ENCODE measurements at places on chromosomes 7 and 10.

DNA sequence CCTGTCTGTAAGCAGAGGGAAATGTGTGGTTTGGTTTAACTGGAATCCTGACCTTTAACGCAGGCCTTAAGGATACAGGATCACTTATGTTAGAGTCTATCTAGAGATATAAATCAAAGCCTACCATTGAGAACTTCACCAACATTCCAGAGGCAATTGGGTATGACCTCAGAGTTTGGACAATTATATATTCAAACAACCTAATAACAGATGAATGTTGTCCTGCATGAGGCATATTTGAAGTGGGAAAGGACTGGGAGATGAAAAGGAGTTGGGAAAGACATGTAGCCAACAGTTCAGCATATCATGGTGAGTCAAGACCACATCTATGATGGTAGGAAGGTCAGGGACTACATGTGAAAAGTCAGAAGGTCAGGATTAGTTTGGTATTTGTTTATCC, 274.2 kb downstream of the DOCK4 start:
- DNase-seq: no peak

DNA sequence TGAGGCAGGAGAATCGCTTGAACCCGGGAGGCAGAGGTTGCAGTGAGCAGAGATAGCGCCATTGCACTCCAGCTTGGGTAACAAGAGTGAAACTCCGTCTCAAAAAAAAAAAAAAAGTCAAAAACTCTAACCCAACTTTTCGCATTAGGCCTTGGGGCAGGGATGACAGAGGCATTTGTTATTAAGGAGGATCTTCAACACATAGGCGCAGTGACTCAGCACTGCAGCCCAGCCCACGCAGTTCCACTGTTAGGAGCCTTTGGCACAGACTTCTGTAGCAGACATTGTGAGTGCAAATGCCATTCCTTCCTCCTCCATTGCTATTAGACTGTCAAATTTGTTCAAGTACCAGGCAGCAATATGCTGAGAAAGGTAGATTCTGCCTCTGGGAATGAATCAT, 43.1 kb upstream of the KLHL7 start:
- DNase-seq: no peak

GRCh38 chr7:36084485-36085091, 68.5 kb upstream of the EEPD1 start:
- peak; percentile 17 for DNase-seq

DNA sequence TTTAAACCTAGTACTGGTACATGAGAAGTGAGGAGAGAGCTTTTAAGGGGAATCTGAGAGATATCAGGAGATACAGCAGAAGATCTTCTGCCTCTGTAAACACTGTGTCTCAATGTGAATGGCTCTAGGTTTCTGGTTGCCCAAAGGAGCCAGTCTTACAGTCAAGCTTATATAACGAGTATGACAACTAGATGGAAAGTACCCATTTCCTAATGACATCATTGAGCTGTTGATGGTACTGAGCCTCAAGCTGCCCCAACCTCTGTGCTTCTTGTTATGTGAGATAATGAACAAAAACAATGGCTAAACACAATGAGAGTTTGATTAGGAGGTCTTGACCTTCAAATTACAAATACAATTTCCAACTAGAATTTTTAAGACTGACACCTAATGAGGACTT, 451.5 kb downstream of the SORCS1 start:
- DNase-seq: no peak

- DNase-seq: no peak
Measured at GRCh38 chr7:155224116-155224811, 73.4 kb upstream of the INSIG1 start.

GRCh38 chr7:117087639-117088396, 134.5 kb downstream of the ST7 start:
- DNase-seq: no peak

DNA sequence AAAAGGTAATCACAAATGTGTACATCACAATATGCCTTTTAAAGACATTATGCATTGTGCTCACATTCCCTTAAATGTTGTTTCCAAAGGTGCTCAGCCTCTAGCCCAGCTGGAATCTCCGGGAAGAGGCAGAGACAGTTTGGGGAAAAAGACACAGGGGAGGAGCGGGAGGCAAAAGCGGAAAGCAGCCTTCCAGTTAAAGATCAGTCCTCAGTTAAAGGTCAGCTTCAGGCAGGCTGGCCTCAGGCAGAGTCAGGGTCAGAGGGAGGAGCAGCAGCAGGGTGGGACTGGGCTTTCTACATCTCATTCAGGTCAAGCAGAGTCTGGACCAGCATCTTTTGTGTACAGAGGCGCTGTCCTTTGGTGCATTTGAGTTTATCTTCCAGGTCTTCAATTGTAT, 18.6 kb downstream of the ST7 start:
- no peak for DNase-seq

DNA sequence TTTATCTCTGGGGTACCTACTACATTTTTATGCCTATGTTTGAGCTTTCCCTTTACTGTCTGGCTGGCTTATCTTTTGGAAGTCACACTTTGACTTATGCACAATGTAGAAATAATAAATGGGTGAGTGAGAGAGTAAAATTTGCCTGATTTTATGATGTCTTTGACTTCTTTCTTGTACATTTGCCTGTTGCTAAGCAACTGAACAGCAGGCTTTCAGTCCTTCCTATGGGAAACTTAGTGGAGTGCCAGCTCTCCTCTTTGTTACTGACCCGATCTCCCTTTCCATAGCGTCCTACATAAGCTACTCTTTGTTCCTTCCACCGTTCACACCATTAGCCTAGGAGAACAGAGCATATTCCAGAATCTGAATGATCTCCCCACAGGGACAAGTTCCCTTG, 4.2 kb downstream of the TAS2R60 start:
- no peak for DNase-seq

DNA sequence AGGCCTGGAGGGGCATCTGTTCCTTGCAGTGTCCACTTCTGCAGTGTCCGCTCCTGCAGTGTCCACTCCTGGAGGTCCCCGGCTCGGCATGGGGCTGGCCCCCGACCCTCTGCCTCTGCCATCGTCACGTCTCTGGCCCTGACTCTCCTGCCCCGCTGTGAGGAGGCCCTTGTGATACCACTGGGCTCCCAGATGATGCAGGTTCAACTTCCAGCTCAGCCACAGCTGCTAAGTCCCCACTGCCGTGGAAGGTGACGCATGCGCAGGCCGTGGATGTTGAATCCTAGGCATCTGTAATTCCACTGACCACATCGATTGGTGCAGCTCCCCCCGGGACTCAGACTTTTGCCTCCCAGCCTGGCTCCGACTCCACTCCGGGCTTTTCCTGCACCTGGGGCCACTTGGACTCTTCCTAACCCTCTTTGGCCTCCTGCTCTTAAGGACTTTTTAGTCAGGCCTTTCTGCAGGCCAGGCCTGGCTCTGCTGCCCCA, 95.1 kb downstream of the GLRX3 start:
- DNase-seq: no peak

DNA sequence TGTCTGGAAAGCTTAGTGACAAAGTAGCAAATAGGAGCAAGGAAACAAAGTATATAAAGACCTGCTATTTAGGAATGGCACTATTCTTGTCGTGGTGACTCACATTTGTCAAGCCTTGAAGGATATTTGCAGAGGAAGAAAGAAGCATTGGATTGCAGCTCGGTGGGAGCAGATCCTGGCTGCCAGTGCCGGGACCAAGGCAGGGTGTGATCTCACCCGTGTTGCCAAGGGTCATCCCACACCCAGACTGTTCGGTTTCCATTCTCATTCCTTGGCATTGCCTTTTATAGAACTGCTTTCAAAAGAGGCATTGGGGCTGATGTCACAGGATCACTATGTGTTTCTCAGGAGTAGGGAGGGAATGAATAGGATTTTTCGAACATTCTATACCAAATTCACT, 176.2 kb downstream of the GALNT17 start:
- DNase-seq: peak; percentile 55

DNA sequence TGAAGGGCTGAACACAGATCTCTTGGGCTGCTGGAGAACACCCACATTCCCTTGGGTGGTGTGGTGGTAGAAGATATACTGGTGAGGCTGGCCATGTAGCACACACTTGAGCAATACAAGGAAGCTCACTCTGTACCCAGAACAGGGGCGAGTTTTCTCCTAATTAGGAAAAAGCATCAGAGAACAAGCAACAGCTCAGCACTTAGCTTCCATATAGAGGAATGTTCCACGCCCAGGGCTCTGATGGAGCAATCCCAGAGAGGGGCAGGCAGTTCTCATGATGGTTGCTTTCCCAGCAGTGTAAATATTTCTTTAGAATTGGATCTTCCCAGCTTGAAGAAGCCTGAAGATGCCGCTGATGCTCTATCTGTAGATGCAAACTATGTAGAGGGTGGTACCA, 21.0 kb upstream of the PNLIP start:
- no peak for DNase-seq

DNA sequence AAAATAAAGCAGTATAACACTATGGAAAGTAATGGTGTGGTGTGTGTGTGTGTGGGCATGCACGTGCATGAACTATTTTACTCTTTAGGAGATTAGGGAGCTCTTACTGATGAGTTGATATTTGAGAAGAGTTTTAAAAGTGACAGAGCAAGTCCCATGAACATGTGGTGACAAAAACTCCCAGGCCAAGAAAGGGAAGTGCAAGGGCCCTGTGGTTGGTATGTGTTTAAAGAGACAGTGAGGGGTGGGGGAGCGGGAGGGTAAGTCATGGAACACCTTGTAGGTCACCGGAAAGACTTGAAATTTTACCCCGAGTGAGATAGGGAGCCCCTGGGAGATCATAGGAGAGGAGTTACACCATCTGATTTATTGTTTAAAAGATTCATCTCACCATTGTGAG, 63.3 kb downstream of the AKR1B1 start:
- DNase-seq: no peak

DNA sequence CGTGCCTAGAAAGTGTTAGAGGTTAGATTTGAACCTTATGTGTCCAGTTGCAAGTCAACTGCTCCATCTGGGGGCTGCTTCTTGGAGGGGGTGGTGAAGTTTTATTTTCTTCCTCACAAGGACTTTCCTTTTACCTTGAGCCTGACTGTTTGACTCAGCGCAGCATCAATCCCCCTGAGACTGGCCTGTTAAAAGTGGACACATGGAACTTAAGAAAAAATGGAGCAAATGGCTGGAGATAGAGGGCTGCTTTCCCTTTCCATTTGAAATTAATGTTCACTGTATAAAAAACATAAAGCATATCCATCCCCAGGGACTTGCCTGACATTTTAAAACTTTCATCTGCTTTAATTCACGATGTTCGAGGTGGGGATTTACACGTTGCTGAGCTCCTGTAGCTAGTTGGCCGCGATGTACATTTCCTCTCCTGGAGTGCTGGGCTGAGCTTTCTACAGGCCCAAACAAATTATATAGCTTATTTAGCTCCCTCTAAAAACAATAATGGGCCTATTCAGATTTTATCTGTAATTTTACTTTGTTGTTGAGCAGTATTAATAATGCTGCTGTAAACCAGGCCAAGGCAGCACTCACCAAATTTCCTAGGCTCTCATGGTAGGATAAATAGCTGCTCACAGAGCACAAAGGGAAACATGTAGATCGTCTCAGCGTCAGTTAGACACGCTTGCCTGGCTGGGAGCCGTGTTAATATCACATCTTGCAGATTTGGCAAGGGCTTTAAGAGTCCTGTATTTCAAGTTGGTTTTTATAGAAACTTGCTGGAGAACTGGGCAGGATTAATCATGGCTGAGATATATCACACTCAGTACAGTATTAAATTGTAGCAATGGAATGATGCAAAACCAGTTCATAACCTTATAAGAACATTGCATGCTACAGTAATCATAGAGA, 251.5 kb downstream of the LRMDA start:
- no peak for DNase-seq

DNA sequence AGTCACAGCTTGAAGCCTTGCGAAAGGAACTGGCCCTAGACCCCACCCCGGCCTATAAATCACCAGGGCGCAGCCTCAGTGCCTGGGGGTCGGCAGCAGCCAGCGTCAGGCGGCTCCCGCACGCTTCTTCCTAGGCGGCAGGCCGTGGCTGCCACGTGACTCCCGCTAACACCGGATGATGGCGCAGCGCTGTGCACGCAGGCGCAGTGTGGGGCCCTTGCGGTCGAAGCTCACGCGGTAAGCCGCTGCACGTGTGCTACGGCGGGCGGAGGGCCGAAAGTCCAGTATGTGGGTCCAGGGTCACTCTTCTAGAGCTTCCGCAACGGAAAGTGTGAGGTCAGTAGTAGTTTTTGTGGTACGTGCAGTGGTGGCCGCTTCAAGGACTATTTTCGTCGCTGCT, at the start of gene STK31:
STK31 (plus strand) TSS at position 220 of the 400 bp plus-strand sequence; CDS start at position 287, 67 bp downstream.
- DNase-seq: no peak

Data from G401 (cell line).